ENCODE measurements at places on chromosomes 1 and 21.
A peak's percentile ranks its signal among the peaks of the same experiment; 100 is the strongest.

DNA sequence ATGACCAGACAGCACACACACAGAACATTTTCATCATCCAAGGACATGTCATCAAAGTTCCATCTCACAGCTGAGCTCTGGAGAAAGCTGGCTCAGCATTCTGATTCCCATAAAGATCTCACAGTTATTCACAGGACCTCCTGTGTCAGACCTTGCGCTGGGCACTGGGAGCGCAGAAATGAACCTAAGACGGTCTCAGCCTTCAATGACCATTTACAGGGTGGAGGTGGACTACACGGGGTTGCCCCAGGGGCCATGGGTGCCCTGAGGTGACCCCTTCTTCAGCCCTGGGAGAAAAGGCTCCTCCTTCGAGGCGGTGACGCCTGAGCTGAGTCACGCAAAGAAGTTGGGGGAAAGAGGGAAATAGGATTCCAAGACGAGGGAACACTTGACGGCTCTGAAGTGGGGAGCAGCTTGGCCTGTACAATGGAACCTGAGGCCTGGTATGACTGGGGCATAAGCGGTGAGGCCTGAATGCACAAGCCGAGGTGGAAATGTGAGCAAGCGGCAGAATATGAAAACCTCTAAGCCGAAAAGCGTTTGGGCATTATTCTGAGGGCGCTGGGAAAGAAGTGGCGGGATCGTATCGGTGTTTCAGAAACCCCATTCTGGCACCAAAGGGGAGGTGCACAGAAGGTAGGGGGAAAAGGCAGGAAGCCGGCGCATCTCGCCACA, 797 bp downstream of the CC2D1B start:
- peak; percentile 87 for DNase-seq

DNA sequence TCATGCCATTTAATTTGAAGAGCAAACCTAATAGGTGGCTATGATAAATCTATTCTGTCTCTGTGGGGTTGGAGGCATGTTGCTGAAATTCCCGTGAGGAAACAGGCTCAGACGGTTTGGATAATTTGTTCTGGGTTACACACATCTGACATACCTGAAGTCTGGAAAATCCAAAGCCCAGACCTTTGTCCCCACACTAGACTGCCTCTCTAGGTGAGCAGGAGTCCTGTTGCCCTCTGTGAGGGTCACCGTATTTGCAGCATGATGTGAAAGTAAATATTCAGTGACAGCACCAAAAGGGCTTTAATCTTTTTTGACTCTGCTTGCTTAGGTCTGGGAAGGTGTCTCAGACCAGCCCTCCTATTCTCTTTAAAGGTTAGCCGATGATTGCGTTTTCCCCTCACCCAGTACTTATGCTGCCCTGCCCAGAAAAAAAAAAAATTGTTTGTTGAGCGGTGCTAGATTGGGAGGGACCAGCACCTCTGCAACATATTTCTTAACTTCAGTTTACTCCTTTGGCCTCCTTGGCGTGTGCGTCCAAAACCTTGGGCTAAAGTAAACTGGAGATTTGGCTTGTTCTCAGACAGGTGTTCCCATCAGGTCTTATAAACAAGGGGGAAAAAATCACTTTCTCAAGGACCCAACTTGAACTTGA, 67.0 kb downstream of the CACHD1 start:
- no peak for DNase-seq

- peak; percentile 59 for DNase-seq
Observed at GRCh38 chr1:40539338-40539737, 7.9 kb downstream of the ZNF684 start.

GRCh38 chr1:168485048-168485447, 58.7 kb downstream of the XCL2 start:
- DNase-seq, result peak; percentile 63

DNA sequence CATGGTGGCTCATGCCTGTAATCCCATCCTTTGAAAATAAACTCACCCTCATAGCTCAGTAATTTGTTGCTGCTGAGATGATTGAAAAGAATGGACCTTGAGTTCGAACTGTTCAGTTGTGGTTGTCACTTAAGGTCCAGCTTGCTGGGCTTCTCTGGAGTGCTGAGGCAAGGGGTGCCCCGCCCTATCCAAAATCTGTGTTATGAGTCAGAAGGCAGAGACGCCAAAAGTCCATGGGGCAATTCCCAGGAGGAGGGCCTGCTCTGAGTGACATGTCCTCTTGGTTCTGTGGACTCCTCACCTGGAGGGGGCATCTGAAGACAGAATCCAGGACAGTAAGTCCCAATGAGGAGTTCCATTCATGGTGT, 64.8 kb downstream of the MYOM3 start:
- peak; percentile 54 for DNase-seq

- no peak for DNase-seq
Observed at GRCh38 chr1:157047062-157047410, 1.5 kb upstream of the ARHGEF11 start.

DNA sequence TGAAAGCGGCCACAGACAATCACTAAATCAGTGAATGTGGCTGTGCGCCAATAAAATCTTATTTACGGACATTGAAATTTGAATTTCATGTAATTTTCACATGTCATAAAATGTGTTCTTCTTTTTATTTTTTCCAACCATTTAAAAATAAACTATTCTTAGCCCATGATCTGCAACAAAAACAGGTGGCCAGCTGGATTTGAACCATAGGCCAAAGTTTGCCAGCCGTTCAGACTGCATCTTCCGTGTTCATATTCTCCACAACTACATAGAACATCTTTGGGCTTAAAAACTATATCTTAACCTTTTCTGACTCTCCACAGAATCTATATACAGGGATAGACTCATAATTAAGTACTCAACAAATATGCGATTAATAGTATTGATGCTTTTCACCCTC, 81.2 kb upstream of the RALGPS2 start:
- no peak for DNase-seq

- DNase-seq, result no peak
Observed at GRCh38 chr1:25562101-25562927, 18.9 kb downstream of the LDLRAP1 start.

GRCh38 chr1:194935864-194936263, 1672.4 kb downstream of the KCNT2 start:
- no peak for DNase-seq

GRCh38 chr1:88029142-88029541, 654.9 kb upstream of the PKN2 start:
- no peak for DNase-seq

DNA sequence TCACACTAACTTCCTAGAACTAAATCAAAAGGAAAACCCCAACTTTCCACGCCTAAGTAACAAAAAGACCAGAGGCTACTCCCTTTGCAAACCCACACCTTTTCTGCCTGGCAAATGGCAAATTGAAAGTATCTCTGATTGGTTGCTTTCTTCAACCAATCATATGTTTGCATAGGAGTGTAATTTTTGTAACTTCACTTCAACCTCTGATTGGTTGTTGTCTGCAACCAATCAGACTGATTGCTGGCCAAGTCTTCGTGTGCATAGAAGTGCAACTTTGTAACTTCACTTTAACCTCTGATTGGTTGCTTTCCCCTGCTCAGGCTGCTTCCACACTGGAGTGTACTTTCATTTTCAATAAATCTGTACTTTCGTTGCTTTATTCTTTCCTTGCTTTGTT, 36.9 kb upstream of the PADI2 start:
- DNase-seq, result no peak

- DNase-seq, result no peak
Observed at GRCh38 chr1:167522246-167522645, 3.9 kb upstream of the CD247 start.

- no peak for DNase-seq
Observed at GRCh38 chr1:152796421-152796820, at the start of gene LCE1D. Gene LCE1D, plus strand, starts transcription at chr1:152796721. Its CDS starts 1,074 bp downstream, at chr1:152797795.

DNA sequence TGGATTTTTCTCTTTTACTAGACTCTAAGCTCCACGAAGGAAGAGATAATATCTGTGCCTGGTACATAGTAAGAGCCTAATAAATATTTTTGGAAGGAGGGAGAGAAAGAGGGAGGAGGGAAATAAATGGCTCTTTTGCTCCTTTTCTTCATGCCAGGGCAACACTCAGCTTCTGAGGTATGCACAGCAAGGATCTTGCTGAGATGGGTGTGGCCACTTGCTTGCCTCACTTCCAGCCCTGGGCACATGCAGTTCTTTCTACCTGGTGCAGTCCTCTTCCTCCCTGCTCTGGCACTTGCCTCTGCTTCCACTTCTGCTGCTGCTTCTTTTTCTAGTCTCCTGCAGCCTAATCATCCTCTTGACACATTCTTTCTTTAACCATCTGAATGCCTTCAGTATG, 148.1 kb downstream of the FGGY start:
- DNase-seq, result no peak

- DNase-seq, result no peak
Observed at GRCh38 chr1:54650417-54650816, 8.8 kb downstream of the MROH7 start.

DNA sequence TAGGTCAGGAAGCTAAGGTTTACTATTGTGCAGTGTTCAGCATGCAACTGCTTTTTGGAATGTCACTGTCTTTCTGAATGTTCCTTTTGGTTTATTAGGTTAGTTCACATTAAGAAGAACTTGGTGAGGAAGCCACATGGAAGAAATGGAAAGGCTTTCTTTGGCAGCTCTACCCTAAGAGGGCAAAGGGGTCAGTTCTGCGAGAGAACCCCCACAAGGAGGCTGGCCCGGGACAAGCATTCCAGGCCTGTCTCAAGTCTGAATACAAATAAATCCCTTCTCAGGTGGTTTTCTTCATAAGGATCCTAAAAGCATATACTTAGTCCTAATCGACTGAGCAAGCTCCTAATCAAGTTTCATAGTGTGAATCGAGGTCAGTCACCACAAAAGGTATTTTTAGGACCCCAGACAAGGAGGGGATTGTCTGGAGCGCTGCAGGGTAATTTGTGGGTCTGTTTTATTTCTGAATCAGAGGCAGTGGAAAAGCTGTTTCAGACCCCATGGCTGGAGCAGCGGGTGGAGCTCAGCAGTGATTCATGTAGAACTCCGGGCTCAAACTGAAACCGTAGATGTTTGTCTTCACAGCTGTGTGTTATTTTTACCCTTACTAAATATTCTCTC, 63.3 kb downstream of the ERG start:
- DNase-seq, result no peak

- peak; percentile 61 for DNase-seq
Observed at GRCh38 chr1:204094856-204095634, 22.1 kb downstream of the SOX13 start.

DNA sequence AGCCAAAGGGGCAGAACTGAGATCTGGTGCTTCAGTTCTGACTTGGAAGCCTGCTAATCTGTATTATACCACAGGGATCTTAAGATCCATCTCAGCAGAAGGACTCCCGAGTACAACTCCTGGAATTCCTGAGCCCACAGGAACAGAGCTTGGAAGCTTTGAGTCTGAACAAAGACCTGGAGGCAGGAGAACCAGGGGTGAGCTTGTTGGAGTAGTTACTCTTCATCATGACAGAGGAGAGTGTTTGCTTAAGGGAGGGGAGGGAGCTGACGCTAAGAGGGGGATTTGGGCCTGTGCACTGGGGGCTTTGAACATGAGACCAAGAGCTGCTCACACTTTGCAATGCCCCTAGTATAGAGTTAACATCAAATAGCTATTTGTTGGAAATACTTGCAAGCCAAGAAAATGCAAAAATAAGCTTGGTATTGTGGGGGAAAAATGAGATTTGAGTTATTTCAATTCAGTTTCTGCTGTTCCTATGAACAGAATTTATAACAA, 41.1 kb upstream of the TRABD2B start:
- no peak for DNase-seq

GRCh38 chr1:171103862-171104261, 13.2 kb downstream of the FMO3 start:
- no peak for DNase-seq

All from suppressor macrophage treated with lipopolysaccharide for 1 hour (primary cell).